Activated CD4-positive, alpha-beta T cell treated with anti-CD3 and anti-CD28 coated beads, Interleukin-2, amount 10 ng/mL, durations not matched to agents 24 days and 14 days (primary cell): ENCODE measurements at places on chromosomes 1 and 21. TPM values are rescaled to one million over a fixed set of nuclear protein-coding genes. Genes with fewer than 3 reads are reported as not detected.

- H3K27ac ChIP-seq: no peak overlapping the region
- no peak overlapping the region for H3K4me3 ChIP-seq
- H3K27me3 ChIP-seq: peaks cover 2% of the 10 kb centered on the region
- no peaks in the 10 kb centered on the region for H3K4me1 ChIP-seq
- DNase-seq: no peak
Observed at GRCh38 chr1:87754139-87754538, 425.5 kb downstream of the LMO4 start.

C1orf50 gene
- total RNA-seq: 6.2 and 6.3 TPM in 2 replicates

DNA sequence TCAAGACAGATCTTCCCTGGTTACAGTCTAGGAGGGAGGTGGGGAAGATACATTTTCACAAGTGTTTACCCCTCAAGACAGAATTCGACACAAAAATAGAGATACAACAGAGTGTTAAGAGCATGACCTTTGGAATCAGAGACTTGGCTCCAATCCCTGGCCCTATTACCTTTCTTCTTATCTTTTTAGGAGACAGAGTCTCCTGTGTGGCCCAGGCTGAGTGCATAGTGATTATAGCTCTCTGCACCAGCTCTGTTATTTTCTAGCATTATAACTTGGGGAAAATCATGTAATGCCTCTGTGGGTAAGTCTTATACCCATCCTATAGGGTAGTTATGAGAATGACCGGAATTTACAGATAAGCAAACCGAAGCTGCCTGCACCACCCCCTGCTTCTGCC is 9.8 kb downstream of the NIPAL3 start:
- H3K4me3 ChIP-seq: no peak overlapping the region
- peaks cover 23% of the 10 kb centered on the region for H3K4me1 ChIP-seq
- no peaks in the 10 kb centered on the region for H3K27me3 ChIP-seq
- H3K36me3 ChIP-seq: peaks cover 56% of the 10 kb centered on the region
- no peak for DNase-seq
- no peak overlapping the region for H3K27ac ChIP-seq

DNA sequence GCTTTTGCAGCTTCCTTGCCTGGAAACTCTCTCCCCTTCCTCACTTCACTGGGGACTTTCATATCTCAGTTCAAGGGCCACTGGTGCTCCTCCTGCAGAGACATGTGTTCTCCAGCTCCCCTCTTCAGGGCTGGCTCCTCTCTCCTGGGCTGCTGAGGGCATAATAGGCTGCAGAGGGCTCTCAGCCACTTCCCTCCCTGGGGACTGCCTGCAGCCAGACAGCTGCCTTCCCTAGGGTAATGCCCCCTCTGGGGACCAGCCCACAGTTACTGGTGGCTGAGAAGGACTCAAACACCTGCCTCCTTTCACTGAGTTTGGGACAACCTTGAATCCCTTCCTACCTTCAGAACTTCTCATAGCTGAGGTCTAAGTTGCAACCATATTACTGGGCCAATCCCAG is 104.8 kb upstream of the POU3F1 start:
- no peaks in the 10 kb centered on the region for H3K4me1 ChIP-seq
- DNase-seq: no peak
- H3K27me3 ChIP-seq: peaks cover 4% of the 10 kb centered on the region
- no peaks in the 10 kb centered on the region for H3K36me3 ChIP-seq
- H3K4me3 ChIP-seq: no peak overlapping the region
- no peak overlapping the region for H3K27ac ChIP-seq

GRCh38 chr1:159895286-159895685 is 4.7 kb downstream of the CFAP45 start:
- no peaks in the 10 kb centered on the region for H3K36me3 ChIP-seq
- H3K4me3 ChIP-seq: no peak overlapping the region
- DNase-seq: no peak
- peaks cover 34% of the 10 kb centered on the region for H3K27me3 ChIP-seq
- no peak overlapping the region for H3K27ac ChIP-seq
